ENCODE measurements at places on chromosomes 13 and 19.
A peak's percentile ranks its signal among the peaks of the same experiment; 100 is the strongest.

- no peak for DNase-seq
Observed at GRCh38 chr19:13225085-13225484, 74.9 kb downstream of the IER2 start.

DNA sequence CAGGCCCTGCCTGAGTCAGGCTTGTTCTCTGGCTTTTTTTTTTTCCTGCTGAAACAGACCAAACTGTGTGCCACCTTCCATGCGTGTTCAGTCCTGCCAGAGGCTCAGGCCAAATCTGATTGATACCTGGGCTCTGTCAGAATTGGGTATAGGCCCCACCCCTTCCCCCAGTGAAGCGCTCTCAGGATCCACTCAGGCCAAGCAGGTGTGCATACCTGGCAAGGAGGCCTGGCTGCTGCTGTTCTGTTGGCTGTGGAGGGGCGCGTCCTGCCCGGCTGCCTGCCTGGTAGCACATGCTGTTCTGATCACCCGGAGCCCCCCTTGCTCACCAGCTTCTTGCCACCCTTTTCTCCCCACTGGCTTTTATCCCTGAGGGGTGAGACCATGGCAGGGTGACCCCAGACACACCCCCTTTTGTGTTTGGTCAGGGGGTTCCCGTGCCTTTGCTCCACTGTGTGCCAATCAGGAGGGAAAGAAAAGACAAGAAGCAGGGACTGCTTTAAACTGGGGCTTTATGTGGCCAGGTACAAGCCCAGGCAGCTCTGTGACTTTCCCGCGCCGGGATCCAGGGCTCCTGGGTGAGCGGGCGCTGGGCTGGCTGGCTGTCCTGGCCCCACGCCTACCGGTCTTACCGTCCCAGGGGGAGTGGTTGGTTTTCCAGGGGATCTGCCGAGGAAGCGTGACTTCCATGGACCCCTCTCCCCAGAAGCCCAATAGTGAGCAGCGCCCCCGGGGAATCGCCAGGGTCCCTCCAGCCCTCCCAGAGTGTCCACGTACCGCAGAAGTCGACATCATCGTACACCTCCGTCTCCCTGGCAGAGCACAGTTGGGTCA is 12.7 kb downstream of the PRAM1 start:
- DNase-seq = no peak

DNA sequence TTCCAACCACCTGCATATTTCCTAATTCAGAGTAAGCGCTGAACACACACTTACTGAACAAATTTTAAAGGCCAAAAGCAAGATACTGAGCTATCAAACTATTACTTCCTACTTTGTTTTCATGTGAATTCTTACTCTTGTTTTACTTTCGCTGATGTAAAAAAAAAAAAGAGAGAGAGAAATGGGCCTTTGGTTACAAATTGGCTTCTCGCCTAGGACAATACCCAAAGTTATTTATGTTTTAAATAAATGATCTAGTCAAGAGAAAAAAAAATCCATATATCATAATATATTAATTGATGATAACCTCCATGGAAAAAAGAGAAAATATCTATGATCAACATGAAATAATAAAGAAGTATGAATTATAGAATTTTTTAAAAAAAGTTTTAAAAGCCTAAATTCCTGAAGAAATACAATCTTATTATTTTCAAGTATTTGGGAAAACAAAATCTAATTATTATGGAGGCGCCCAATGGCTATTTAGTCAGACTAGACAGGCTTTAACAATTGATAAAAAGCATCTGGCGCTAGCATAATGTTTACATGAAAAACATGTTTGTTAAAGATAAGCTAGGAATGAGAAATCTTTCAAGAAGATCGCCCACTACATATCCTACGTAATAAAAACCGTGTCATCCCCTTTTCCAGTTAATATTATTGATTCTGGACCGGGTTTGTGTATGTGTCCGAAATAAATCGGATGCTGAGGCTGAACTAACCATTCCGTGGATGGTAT is 9.0 kb downstream of the COL4A1 start:
- no peak for DNase-seq

- DNase-seq = no peak
Observed at GRCh38 chr13:32247887-32248286, 67.3 kb downstream of the ZAR1L start.

DNA sequence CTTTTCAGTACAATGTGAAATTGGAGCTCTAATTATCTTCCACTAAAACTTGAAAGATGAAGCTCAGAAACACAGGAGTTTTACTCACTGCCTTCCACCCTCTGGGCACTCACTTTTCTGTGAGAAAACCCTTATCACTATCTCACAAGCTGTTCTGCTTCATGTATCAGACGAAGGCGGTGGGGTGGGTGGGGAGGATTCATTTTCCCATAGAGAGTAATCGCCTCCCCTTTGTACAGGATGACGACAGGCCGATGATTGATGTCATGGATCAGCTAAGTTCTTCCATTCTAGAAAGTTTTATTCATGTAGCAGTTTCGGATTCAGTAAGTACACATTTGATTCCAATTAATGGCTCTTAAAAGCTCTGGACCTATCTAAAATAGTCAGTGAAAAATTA is 139.9 kb downstream of the ZAR1L start:
- DNase-seq = no peak

GRCh38 chr13:87877477-87877876 is 206.3 kb downstream of the SLITRK5 start:
- DNase-seq = no peak

DNA sequence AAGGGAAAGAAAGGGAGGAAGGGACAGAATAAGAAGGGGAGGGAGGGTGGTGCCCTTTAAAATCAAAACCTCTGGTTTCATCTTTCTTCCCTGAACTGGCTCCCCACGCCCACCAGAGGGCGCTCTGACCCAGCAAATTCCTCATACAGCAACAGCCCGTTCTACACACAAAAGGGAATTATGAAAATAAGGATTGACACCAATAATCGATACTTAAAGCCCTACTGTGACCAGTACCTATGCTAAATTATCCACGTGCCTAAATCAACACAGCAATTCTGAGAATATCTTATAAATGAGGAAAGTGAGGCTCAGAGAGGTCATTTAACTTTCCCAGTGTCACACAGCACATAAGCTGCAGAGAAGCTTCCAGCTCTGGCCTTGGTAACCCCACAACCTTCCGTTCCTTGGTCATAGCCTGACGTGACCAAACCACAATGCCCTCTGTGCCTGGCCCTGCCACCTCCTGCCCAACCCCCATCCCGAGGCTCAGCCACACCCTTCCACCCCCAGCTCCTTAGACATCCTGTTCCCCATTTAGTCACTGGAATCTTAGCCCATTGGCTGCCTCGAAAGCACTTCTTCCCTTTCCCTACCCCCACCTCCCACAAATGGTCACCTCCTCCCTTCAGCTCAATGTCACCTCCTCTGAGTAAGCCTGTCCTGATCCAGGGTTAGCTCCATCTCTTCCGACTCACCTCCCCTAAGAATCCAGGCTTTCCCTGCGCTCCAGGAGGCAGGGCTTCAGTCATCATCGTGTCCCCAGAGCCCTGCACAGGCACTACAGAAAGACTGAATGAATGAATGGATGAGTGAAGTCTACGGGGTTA is 34.2 kb upstream of the PNMA8B start:
- DNase-seq = peak; percentile 44

DNA sequence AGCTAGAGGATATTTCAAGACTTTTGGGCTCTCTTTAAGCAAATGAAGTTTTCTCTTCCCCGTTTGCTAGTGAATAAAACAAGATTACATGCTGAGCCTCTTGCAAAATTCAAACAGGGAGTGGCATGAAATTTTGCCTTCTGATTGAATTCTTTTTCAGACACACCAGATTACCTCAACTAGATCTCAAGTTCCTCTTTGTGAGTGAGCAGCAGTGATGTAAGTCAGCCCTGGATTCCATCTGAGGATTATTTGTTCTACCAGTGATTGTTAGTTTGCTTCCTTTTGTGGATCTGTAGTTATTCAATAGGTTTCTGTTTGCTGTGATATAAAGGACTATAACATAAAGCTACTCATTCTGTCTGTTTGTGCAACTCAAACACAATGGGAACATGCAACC is 407.7 kb downstream of the LMO7 start:
- no peak for DNase-seq

DNA sequence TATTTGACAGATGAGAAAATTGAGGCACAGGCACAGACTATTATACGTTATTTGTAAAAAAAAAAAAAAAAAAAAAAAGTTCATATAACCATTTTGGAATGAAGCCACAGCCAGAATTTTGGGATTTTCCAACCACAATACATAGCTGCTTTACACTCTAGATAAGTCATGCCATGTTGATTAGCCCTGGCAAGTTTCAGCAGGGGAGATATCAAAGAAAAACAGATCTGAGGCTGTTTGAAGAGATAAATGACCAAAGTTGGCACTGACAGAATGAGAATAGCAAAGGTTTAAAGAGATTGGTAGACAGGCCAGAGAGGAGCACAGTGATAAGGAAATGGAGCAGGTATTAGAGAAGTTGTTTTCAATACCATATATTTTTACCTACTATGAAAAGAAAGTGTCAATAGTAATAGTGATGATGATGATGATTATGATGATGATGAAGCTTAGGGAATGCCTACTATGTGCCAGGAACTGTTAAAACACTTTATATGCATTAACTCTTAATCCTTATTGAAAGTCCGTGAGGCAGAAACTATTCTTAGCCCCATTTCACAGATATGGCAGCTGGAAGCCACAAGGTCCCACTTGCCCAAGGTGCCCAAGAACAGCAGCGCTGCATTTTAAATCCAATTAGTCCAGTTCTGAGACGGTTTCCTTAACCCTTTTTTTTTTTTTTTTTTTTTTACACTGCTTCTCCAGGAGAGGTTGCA is 105.5 kb downstream of the MBNL2 start:
- DNase-seq = no peak

- DNase-seq = no peak
Observed at GRCh38 chr19:11418549-11419506, at the start of gene RGL3. TSS of gene RGL3 (minus strand) at chr19:11419314. CDS start at chr19:11419278, 36 bp downstream.

- no peak for DNase-seq
Observed at GRCh38 chr13:102183509-102184182, 218.2 kb downstream of the FGF14 start.

- peak; percentile 92 for DNase-seq
Observed at GRCh38 chr19:55486971-55487923, 989 bp upstream of the SSC5D start.

GRCh38 chr13:66859934-66860877 is 369.9 kb downstream of the PCDH9 start:
- no peak for DNase-seq

DNA sequence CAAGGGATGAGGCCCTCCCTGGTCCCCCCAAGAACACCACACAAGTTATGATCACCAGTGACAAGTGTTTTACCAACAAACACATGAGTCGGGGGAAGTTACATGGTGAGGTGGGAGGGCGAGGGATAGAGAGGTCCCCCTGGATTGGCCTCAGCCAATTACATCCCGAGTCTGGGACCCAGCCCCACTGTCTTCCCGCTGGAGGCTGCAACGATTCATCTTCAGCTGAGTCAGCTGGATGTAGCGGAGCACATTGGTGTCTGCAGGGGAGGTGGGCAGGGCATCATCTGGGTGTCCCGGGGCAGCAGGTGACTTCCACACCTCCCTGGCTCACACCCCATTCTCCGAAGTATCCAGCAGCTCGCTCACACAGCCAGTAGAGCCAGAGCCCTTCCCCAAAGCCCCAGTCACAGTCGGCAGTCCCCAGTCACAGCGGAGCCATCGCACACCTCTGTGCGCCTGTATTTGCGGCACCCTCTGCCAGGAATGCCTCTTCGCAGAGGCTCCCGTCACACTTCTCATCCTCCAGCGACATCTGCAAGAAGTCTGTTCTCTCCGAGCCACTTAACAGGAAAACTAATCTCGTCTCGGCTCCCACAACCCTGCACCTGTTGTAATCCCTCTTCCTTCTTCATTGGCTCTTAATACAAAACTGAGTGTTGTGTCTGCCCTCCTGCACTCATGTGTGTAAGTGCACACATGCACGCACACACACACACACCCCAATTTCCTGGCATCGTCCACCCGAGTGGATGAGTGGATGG is 2.0 kb downstream of the TTC9B start:
- DNase-seq = no peak

GRCh38 chr19:7874076-7874896 is at the start of gene PRR36:
TSS of gene PRR36 (minus strand) at chr19:7874390. CDS start at chr19:7873689, 701 bp downstream.
- no peak for DNase-seq

- no peak for DNase-seq
Observed at GRCh38 chr13:27926644-27927434, 7.0 kb downstream of the PDX1 start.

DNA sequence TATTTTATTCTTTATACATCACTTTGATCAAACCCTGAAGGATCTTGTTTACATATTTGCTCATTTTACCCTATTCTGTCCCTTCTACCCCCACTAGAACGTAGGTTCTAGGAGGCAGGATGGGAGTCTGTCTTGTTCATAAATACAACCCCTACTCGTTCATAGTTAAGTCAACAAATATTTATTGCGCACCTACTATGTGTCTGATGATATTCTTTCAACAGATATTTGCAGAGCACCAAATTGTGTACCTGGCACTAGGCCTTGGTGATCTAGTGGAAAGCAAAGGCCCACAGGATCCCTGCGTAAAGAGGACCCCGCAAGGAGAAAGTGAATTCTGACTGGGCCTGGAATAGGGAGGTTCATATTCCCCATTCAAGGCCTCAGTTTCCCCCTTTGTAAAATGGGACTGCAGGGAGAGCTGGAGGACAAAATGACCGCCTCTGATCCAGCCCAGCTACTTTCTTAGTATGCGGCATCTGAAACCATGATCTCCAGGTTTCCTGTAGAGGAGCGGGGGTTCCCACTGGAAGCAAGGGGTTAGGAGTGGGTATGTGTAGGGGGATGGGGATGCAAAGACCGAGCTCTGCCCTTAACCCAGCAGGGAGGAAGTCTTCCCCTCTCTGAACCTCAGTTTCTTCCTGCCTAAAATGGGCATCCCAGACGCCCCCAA is 534 bp upstream of the GEMIN7 start:
- no peak for DNase-seq

- no peak for DNase-seq
Observed at GRCh38 chr13:61110732-61111131, 304.9 kb downstream of the PCDH20 start.

- DNase-seq = peak; percentile 32
Observed at GRCh38 chr13:19860884-19861655, 2.4 kb downstream of the ZMYM5 start.

DNA sequence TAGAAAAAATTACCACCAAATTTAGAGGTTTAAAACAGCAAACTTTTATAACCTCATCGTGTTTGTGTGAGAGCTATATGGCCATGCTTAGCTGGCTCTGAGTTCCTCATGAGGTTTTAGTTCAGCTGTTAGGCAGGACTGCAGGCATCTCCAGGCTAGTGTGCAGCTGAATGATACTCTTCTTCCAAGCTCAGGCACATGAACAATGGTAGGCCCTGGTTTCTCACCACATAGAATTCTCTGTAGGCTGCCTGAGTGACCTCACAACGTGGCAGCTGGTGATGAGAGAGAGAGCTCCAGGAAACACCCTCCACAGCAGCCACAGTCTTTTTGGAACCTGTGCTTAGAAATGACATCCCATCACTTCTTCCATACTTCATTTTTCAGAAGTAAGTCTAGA is 540.6 kb upstream of the MIR17HG start:
- no peak for DNase-seq

DNA sequence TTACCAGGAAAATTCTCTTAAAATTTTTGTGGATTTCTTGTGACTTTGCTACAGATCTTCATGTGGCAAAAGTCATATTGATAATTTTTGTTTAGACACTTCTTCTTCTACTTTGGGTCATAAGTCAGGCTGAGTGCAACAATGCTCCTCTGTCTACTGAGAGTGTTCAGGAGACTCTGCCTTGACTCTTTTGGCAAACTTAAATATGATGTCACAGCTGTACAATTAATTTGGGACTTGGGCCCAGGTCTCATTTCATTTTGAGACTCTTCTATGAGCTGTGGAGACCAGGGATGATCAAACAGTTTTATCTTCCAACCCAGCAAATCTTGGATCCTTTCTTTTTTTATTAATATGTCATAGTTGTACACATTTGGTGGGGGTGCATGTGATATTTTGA is 19.7 kb upstream of the IPO5 start:
- no peak for DNase-seq

- DNase-seq = no peak
Observed at GRCh38 chr13:103734837-103735236, 668.6 kb upstream of the SLC10A2 start.

Measured in fibroblast of the conjunctiva (primary cell).